NB4 (cell line): ENCODE measurements at places on chromosomes 4 and X.
A peak's percentile ranks its signal among the peaks of the same experiment; 100 is the strongest.

DNA sequence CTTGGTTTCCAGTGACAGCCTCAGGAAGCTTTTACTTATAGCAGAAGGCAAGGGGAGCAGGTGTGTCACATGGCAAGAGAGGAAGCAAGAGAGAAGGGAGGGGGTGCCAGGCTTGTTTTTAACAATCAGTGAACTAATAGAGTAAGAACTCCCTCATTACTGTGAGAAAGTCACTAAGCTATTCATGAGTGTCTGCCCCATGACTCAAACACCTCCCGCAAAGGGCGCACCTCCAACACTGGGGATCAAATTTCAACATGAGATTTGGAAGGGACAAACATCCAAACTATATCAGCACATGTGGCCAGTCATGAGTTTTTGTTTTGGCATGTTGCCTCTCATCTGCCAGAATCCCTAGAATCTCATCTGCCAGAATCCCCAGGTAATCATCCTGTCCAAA is 183.5 kb upstream of the C1QTNF7 start:
- DNase-seq: no peak

DNA sequence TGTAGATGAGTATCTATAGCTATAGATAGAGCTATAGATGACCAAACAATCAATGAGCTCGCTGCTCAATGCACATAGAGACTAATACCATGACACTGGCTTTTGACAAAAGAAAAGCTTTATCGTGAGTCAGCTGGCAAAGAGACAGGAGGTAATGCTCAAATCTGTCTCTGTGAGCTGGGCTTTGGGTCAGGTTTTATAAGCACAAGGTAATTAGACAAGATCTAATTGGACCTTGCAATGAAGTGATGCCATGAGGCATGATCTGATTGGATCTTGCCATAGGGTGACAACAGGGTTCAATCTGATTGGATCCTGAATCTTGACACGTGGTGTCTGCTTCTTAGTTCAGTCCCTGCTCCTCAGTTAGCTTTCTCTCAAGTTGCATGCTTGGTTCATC is 180.7 kb upstream of the MXRA5 start:
- no peak for DNase-seq

GRCh38 chr4:115332078-115332477 is 218.7 kb upstream of the NDST4 start:
- DNase-seq: no peak

GRCh38 chrX:78746496-78746895 is 1.0 kb upstream of the LPAR4 start:
- DNase-seq: no peak

- DNase-seq: no peak
These were observed 17.2 kb upstream of the ADGRL3 start for GRCh38 chr4:61182915-61183314.

GRCh38 chrX:8201896-8202331 is 30.8 kb upstream of the VCX2 start:
- no peak for DNase-seq

DNA sequence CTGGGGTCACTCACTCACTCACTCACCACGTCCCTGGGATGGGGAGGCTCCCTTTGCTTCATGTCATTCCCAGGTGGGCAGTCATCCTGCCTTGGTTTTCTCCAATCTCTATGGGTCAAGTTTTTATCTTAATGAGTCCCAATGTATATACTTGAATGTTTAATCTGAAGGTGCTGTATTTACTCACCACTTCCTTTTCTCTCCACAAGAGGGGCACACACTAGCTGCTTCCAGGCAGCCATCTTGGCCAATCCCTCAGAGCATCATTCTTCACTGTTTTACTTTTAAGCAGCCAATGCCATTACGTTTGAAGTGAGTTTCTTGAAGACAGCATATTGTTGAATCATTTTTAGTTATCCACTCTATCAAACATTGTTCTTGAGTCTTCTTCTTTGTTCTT is 153.4 kb upstream of the ARSJ start:
- DNase-seq: peak; percentile 28
